CD4-positive, alpha-beta T cell treated with Interleukin-21 for 1 hour (primary cell): ENCODE measurements at places on chromosomes 2 and 18.

- DNase-seq: no peak
Observed at GRCh38 chr18:74234326-74235171, 57.2 kb downstream of the CYB5A start.

- no peak for DNase-seq
Observed at GRCh38 chr2:219561179-219562048, 9.9 kb downstream of the OBSL1 start.

DNA sequence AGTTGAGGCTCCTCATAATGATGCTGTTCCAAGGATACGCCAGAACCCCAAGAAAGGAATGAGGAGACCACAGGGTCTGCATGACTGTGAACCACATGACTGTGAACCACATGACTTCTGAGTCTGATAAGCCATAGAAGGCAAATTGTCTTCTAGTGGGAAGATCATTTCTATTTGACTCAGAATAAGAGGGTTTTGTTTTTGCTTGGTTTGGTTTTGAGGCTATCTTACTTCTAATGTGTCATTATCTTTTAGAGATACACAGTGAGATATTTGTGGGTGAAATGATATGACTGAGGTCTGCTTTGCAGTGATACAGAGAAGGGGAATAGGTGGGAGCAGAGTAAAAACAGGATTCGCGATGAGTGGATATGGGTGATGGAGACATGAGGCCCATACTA lies 28.9 kb upstream of the BCL2L11 start:
- DNase-seq: no peak

DNA sequence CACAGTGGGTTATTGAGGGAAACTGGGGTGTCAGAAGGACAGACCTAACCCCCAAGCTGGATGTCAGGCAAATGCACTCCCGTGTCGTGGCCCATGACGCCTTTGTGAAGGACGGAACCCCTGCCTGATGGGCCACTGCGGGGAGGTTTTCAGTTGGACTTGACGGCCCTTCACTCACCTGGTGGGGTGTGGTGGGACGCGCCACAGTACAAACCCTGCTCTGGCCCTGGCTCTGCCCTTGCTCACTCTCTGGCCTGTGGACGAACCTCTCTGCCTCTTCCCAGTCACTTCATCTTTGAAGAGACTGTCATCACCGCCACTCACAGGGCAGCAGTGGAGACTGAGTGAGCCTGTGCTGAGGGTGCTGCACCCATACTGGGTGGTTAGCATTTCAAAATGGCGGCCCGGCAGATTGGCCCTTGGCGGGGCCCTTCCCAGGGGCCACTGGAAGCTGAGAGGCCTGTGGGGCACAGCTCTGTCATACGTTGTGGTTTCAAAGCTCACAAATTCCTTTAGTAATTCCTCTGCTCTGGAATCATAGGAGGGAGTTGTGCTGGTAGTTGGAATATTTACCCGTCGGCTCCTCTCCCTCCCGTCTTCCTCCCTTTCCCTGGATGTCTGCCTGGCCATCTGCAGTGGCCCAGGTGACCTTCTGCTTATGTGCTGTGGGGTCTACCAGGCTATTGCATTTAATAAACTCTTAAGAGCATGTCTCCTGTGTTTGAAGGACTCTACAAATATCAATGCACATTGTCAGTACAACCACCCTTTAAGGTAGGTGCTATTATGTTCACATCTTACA lies 200.6 kb downstream of the CTIF start:
- DNase-seq: no peak
